Neural crest cell (in vitro differentiated cells): ENCODE measurements at places on chromosomes 3 and 15.

DNA sequence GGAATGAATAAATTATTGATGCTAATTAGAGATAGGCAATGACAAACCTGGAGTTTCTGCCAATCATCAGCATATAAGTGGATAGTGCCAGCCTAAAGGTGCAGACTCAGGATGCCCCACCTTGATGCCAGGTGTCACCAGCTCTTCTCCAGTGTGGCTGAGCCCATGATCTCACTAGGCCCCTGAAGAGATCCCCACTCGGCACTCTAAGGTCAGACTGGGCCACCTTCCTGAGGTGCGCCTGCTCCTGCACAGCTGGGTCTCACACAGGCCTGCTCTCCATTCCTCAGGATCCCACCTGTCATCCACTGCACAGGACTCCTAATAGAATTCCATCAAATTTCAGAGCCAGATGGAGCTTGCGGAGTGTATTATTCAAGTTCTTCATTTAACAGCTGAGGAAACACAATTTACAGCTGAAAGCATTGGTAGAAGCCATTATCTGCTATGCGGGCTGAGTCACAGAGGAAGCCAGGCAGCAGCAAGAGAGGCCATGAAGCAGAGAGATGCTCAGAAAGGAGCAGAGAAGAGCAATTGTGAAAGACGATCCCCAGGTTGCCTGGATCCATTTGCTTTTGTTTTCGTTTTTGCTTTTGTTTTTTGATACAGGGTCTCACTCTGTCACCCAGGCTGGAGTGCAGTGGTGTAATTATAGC lies 25.1 kb upstream of the FSTL1 start:
- DNase-seq = no peak

- DNase-seq = no peak
These were observed 41.1 kb downstream of the PIK3R4 start for GRCh38 chr3:130705501-130705900.

DNA sequence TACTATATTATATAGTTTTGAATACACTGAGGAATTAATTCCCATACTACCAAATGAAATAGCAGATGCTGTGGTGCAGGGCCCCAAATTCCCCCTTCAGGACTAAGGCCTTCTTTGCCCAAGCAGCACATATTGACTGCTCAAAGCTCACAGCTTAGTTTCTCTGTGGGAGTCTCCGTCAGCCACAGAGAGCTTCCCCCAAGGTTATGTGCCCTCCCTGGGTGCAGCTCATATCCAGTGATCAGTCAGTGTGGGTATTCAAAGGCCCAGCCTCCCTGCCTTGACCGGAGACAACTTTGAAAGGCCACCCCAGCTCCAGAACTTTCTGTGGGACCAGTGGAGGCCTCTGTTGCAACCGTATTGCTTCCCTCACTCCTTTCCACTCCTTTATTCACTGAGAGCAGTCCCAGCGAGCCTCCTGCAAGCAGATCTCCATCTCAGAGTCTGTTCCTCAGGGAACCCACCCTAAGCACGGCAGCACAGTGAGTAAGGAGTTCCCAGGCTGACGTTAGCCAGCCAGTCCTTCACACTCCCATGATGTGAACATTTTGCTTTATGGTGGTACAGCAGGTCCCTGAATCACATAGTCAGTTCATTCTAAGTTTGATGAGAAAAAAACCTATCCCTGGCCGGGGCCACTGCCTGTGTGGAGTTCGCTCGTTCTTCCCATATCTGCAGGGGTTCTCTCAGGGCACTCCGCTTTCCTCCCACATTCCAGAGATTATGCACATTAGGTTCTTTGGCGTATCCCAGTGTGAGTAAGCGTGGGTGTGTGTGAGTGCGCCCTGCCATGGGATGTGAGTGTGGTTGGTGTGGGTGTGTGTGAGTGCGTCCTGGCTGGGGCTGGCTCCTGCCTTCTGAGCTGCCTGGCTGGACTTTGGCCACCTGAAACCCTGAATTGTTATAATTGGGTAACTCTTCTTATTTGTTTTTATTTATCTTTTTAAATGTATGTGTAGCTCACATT lies 64.4 kb upstream of the PPARG start:
- no peak for DNase-seq

DNA sequence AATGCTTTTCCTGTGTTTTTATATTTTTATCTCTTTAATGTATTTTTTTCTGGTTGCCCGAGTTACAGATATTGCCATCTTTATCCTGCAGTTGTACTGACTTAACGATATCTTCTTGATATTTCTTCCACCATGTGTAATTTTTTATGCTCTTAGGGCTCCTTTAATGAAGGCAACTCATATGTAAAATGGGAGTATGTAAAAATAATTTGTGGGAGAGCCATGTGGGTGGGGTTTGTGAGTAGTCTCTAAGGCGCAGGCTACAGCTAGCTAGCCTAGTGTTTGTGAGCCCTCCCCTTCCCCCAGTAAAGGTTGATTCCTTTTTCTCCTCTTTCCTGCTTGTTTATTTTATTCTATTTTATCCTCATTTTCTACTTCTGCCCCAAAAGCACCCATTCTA lies 38.1 kb downstream of the UBE2E1 start:
- DNase-seq = no peak

DNA sequence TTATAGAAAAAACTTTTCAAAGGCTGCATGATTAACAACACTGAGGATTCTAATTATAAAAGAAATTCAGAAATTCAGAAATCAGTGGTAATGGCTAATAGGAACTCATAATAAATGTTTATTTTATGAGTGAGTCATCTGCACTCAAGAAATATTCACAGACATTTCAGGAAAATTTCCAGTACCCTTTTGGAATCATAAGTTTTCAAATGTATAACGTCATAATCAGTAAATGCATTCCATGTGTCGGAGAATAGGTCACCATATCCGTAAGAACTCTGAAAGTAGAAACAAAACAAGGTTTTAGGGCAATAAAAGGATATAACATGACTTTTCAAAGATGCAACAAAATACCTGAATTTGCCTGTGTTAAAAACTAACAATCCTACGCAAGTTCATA lies 24.7 kb downstream of the EOGT start:
- no peak for DNase-seq

GRCh38 chr3:179355996-179356395 lies 8.5 kb downstream of the MFN1 start:
- DNase-seq = no peak

DNA sequence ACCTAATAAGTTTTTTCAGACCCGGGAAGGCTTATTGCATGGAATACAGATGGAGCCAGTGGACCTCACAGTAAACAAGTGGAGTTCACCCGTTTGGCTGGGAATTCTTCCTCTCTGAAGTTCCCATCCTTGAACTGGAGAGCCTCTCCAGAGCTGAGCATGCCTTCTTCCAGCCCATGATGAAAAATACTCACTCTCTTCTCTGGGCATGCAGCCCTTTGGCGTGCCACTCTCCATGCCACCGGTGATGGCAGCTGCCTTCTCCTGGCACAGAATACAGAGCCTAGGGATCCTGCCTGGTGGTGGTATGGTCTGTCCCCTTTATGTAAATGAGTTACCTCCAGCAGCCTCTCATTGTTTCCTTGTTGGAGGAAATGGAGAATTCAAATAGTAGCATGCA lies 150.8 kb downstream of the LEKR1 start:
- DNase-seq = no peak

- no peak for DNase-seq
These were observed 42.1 kb downstream of the TLE3 start for GRCh38 chr15:70055601-70056051.

- DNase-seq = no peak
These were observed 5.6 kb downstream of the SLC25A38 start for GRCh38 chr3:39388741-39389248.

- DNase-seq = no peak
These were observed 39.8 kb downstream of the PRKCD start for GRCh38 chr3:53200501-53201498.

GRCh38 chr3:77186728-77187127 lies 146.8 kb downstream of the ROBO2 start:
- DNase-seq = no peak
